Activated CD8-positive, alpha-beta memory T cell treated with anti-CD3 and anti-CD28 coated beads for 36 hours (primary cell): ENCODE measurements at places on chromosomes 6 and 20. TPM values are rescaled to one million over a fixed set of nuclear protein-coding genes. Genes with fewer than 3 reads are reported as not detected.

The C20orf96 gene
- total RNA-seq: 4.9 TPM

The CTNNBL1 gene
- total RNA-seq: 97.8 TPM

The SCRT2 gene
- not detected for total RNA-seq

The ISM1 gene
- 1.9 TPM for total RNA-seq

The THBS2 gene
- not detected for total RNA-seq

The KIF13A gene
- total RNA-seq: 0.19 TPM

The BPIFB2 gene
- not detected for total RNA-seq
